ENCODE measurements at places on chromosomes 11 and 22.

DNA sequence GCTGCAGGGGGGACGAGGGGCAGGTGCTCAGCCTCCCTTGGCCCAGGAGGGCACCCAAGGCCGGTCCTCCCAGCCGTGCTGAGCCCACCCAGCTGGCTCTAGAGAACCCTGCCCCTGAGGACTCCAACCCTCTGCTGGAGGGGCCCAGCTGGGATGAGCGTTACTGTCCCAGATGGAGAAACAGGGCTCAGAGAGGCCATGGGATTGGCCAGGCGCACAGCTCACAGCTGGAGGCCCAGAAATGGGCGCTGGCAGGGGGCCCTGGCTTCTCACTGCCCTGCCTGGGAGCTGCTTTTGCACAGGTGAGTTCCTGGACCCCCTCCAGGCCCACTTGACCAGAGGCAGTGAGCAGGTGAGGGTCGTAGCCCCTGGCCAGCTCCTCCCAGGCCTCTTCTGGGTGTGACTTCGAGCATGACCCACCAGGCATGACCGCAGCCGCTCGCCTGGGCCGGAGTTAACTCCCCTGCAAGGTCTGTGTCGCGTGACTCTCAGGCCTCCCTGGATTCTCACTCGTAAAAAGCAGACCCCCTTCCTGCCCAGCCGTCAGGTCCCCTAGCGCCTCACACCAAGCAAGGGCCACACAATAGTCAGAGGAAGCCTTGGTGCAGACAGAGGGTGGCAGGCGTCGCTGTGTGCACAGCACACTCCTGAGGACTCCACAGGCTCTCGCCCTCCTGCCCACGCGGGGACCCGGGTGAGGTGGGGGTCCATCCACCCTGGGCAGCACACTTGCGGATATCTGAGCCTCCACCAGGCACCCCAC, 19.7 kb upstream of the IL17REL start:
- DNase-seq = no peak

- no peak for DNase-seq
Observed at GRCh38 chr11:133318221-133318620, 214.1 kb downstream of the OPCML start.

GRCh38 chr11:120863359-120863758, 160.5 kb upstream of the TBCEL start:
- DNase-seq = no peak

- DNase-seq = no peak
Observed at GRCh38 chr22:32802237-32802765, 796 bp downstream of the TIMP3 start.

All from stimulated activated CD8-positive, alpha-beta memory T cell treated with anti-CD3 and anti-CD28 coated beads, Interleukin-4, amount 100 ng/mL, for 4 hours (primary cell).